ENCODE measurements at places on chromosomes 11 and 22. TPM values are rescaled to one million over a fixed set of nuclear protein-coding genes. Genes with fewer than 3 reads are reported as not detected.

- H3K27me3 ChIP-seq, result no peaks in the 10 kb centered on the region
- DNase-seq, result no peak
- H3K27ac ChIP-seq, result no peak overlapping the region
- H3K4me3 ChIP-seq, result no peak overlapping the region
- H3K36me3 ChIP-seq, result no peaks in the 10 kb centered on the region
These were observed 6.7 kb upstream of the NLRX1 start for GRCh38 chr11:119161871-119162270.

DNA sequence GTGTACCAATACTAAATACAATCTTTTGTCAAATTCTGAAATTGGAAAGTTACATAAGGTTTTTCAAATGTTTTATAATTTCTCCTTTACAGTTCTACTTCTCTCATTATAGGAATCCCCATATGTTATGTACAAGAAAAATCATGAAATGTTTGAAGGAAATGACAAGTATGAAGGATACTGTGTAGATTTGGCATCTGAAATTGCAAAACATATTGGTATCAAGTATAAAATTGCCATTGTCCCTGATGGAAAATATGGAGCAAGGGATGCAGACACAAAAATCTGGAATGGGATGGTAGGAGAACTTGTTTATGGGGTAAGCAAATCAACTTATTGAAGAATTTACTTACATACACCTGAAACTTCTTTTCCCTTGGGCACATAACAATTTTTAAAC, 103.4 kb downstream of the MSANTD4 start:
- no peaks in the 10 kb centered on the region for H3K4me1 ChIP-seq
- DNase-seq, result no peak
- H3K27ac ChIP-seq, result no peak overlapping the region
- no peaks in the 10 kb centered on the region for H3K36me3 ChIP-seq

GRCh38 chr11:30504468-30504867, 81.7 kb downstream of the MPPED2 start:
- peaks cover 2% of the 10 kb centered on the region for H3K4me1 ChIP-seq
- no peaks in the 10 kb centered on the region for H3K27me3 ChIP-seq
- H3K36me3 ChIP-seq, result no peaks in the 10 kb centered on the region
- no peak for DNase-seq
- no peak overlapping the region for H3K27ac ChIP-seq
- H3K4me3 ChIP-seq, result no peak overlapping the region

DNA sequence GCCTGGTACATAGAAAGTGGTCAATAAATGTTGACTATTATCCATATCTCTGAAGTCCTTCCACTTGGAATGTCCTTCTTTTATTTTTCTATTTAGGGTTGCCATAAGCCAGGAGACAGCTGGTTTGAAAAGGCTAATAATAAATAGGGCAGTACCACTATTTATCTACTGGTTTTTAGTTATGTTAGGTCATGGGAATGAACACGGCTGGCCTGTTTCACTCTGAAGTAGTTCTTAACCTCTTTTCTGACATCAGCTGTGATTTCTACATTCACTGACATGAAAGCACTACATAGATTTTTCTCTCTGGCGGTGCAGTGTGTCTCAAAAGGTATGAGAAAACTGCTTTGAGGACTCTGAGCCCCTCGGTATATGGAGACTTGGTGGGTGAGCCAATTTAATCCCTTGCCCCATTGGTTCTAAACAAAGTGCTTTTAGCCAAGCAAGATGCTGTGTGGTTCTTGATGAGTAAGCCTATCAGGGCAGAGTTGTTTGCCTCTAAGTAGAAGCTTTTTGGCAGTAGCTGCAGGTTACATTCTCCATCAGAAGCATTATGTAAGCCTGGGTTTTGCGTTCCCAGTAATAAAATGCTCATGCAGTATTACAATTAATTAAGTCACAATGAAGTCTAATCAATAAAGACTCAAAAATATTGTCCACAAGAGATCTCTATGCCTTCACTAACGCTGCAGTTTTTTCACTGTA, 48.7 kb upstream of the APOA1 start:
- peaks cover 9% of the 10 kb centered on the region for H3K36me3 ChIP-seq
- peaks cover 58% of the 10 kb centered on the region for H3K4me1 ChIP-seq
- no peak overlapping the region for H3K4me3 ChIP-seq
- no peak for DNase-seq

Gene OR52N4
- not detected for total RNA-seq

Gene TMEM86A
- not detected for total RNA-seq

Gene KREMEN1
- 18.1 TPM for total RNA-seq
